Mesendoderm (in vitro differentiated cells): ENCODE measurements at places on chromosomes 2 and 18.

DNA sequence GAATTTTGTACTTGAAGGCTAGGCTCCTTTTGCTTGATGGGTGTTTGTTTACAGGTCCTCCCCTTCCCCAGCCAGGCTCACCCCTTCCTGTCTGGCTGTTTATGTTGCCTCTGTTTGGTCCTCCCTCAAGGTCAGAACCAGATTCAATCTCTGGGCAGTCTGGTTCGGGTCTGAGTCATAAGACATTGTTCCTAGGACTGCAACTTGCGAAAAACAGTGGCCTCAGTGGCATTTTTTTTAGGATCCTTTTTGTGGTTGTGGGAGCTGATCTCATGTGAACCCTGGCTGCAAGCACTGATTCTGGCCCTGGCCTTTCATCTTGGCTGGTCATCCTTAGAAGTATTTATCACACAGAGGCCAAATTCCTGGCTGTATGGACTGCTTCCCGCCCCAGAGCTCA is 370.4 kb downstream of the CLIP4 start:
- no peaks in the 10 kb centered on the region for H3K4me1 ChIP-seq
- no peak overlapping the region for H3K4me3 ChIP-seq
- no peaks in the 10 kb centered on the region for H3K36me3 ChIP-seq
- peak; percentile 24 for DNase-seq
- no peak overlapping the region for H3K27ac ChIP-seq
- no peaks in the 10 kb centered on the region for H3K27me3 ChIP-seq

DNA sequence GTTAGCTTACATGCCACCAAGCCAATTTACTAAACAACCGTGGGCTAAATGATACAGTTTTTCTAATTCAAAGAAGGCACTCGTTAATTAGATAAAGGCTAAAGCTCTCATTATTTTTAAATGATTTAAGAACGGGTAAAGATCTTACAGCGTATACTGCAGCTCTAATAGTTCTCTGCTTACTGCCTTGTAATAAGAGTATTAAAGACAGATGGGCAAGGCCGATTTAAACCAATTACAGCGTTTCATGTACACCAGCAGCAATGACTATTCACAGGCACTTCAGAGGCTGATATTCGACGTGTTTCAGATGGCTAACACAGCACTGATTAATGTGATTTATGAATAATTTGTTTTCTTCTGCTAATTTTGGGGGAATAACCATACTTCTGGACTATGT is 259.3 kb downstream of the ZNF407 start:
- no peak overlapping the region for H3K4me3 ChIP-seq
- H3K4me1 ChIP-seq = no peaks in the 10 kb centered on the region
- no peak overlapping the region for H3K27ac ChIP-seq
- H3K36me3 ChIP-seq = no peaks in the 10 kb centered on the region
- H3K27me3 ChIP-seq = no peaks in the 10 kb centered on the region

DNA sequence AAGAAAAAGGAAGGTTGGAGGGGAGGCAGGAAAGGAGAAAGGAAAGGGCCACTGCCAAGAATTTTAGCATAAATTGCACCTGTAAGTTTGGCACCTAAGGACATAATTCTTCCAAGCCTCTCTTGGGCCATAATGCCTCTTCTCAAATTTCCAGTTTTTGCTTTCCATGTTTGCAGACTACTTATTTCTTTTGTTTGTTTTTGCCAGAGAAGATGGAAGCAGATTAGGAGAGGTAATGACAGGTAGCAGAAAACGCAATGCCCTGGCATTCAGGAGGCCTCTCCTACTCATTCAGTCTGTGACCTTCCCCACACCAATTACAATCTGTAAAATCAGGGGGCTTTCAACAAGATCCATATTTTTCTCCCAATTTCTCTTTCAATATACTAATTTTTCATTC is 56.8 kb downstream of the MRPL33 start:
- no peak overlapping the region for H3K27ac ChIP-seq
- H3K36me3 ChIP-seq = no peaks in the 10 kb centered on the region
- no peak overlapping the region for H3K4me3 ChIP-seq
- no peaks in the 10 kb centered on the region for H3K27me3 ChIP-seq
- DNase-seq = no peak

DNA sequence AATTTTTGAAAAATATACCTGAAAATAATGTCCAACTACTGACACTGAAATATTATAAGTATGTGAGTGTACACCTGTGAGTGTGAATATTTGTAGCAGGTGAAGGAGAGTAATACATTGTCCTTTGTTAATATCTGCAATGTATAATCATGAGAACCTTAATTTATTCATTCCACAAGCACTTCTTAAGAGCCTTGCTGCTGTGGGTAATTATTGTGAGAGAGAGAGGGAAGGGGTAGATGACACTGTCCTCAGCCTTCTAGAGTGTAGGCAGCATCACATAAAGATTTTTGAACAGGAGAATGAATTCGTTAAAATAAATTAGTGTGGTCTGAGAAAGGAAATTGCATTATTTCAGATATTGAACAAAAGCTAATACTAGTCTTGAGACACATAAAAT is 157.2 kb downstream of the MAP2 start:
- no peaks in the 10 kb centered on the region for H3K4me1 ChIP-seq
- no peak overlapping the region for H3K27ac ChIP-seq
- no peak for DNase-seq
- no peaks in the 10 kb centered on the region for H3K27me3 ChIP-seq
- H3K4me3 ChIP-seq = no peak overlapping the region

GRCh38 chr2:168056242-168056787 is 191.1 kb downstream of the STK39 start:
- no peak overlapping the region for H3K27ac ChIP-seq
- peak; percentile 46 for DNase-seq
- H3K36me3 ChIP-seq = no peaks in the 10 kb centered on the region
- H3K4me3 ChIP-seq = no peak overlapping the region

GRCh38 chr2:109662889-109663288 is 48.7 kb downstream of the SOWAHC start:
- DNase-seq = peak; percentile 63
- H3K27ac ChIP-seq = no peak overlapping the region
- no peaks in the 10 kb centered on the region for H3K27me3 ChIP-seq
- H3K4me1 ChIP-seq = no peaks in the 10 kb centered on the region

DNA sequence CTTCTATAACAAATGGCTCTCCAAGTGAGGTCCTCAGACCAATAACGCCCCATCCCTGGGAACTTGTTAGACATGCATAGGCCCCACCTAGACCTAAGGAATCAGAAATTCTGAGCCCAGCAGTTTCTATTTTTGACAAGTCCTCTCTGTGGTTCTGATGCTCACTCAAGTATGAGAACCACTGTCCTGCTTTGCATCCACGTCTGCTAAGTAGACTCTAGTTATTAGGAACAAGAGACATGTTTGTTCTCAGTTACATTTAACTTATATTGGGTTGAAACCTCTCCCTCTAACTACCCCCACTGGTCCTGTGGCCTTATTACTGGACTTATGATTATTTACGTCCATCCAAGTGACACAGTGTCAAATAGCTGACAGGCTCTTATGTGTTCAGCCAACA is 70.3 kb downstream of the TMEM17 start:
- H3K4me1 ChIP-seq = no peaks in the 10 kb centered on the region
- no peaks in the 10 kb centered on the region for H3K36me3 ChIP-seq
- H3K27me3 ChIP-seq = no peaks in the 10 kb centered on the region
- H3K27ac ChIP-seq = no peak overlapping the region

- H3K27me3 ChIP-seq = no peaks in the 10 kb centered on the region
- no peak for DNase-seq
- H3K4me1 ChIP-seq = no peaks in the 10 kb centered on the region
- H3K36me3 ChIP-seq = no peaks in the 10 kb centered on the region
- no peak overlapping the region for H3K27ac ChIP-seq
These were observed 206.7 kb downstream of the EIPR1 start for GRCh38 chr2:3170792-3171455.

DNA sequence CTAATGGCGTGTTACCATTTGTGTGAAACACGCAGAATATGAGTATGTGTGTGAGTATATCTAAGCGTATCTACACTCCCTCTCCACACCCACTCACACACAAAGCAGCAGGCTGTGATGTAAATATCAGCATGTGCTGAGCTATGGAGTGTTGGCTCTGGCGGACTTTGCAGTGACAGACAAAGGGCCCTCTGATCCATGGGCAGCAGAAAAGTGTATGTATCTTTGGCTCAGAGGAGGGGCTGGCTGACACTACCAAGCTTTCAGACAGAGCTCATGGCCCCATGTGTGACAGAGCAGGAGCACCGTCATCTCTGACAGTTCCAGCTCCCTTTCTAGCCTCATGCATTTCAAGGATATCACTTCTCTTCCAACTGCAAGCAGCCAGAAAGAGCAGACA is 57.2 kb upstream of the ASB18 start:
- no peak overlapping the region for H3K4me3 ChIP-seq
- DNase-seq = no peak
- no peaks in the 10 kb centered on the region for H3K27me3 ChIP-seq
- no peaks in the 10 kb centered on the region for H3K36me3 ChIP-seq
- H3K4me1 ChIP-seq = no peaks in the 10 kb centered on the region

DNA sequence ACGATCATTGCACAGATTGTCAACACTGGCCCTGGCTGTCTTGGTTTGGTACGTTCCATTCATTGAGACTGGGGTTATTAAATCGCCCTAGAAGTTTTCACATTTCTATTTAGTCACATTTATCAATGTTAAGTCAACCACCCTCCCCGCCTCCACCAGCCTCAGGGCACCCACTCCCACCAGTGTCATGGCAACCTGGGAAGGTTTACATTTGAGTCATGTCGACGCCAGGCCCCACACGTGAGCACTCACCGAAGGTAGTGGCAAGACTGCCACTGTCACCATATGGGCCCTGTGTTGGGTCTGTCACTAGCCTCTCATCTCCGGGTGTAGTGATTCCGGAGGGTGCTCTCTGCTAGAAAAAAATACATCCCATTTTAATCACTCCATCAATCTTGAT is 194.2 kb downstream of the TWIST2 start:
- no peaks in the 10 kb centered on the region for H3K36me3 ChIP-seq
- no peaks in the 10 kb centered on the region for H3K4me1 ChIP-seq
- H3K27me3 ChIP-seq = no peaks in the 10 kb centered on the region
- DNase-seq = peak; percentile 10
- no peak overlapping the region for H3K27ac ChIP-seq

GRCh38 chr2:48568547-48568946 is 38.6 kb downstream of the STON1 start:
- no peaks in the 10 kb centered on the region for H3K4me1 ChIP-seq
- H3K36me3 ChIP-seq = no peaks in the 10 kb centered on the region
- H3K4me3 ChIP-seq = no peak overlapping the region
- no peak overlapping the region for H3K27ac ChIP-seq
- H3K27me3 ChIP-seq = no peaks in the 10 kb centered on the region

GRCh38 chr18:38847326-38847725 is 1281.7 kb upstream of the CELF4 start:
- no peaks in the 10 kb centered on the region for H3K27me3 ChIP-seq
- DNase-seq = no peak
- no peaks in the 10 kb centered on the region for H3K4me1 ChIP-seq
- H3K27ac ChIP-seq = no peak overlapping the region
- H3K4me3 ChIP-seq = no peak overlapping the region

DNA sequence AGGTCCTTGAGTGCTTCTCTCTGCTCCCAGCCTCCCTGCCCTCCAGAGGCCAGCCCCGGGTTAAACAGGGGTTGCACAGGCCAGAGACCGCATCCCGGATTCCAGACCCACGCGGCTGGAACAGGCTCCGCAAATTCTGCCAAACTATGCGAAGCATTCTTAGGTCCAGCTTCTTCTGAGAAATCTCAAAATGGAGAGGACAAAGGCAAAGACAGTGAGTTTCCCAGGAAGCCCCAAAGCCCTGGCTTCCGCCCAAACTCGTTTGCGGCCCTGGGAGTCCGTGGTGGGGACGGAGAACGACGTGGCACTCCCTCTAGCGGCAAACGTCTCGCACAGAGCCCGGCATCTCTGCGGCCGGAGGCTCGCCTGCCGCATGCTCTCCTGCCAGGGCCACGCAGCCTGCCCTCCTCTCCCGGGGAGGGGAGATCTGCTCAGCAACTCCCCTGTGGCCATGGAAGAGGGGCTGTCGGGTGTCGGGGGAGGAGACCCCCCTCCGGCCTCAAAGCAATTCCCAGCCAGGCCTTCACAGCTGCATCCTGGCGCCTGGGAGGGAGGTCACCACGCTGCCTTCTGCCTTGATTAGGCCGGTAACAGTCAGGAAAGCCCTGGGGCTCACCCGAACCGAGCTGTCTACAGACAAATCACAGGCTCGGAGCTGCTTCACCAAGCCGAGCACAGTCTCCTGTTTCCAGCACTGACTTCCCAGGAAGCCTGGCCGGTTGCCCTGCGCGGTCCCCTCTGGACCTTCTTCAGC is 33.4 kb upstream of the KLHL29 start:
- H3K4me3 ChIP-seq = no peak overlapping the region
- no peaks in the 10 kb centered on the region for H3K36me3 ChIP-seq
- no peaks in the 10 kb centered on the region for H3K27me3 ChIP-seq

GRCh38 chr2:206442833-206443734 is at the start of gene ADAM23:
Gene ADAM23, plus strand, starts transcription at chr2:206443532. Its CDS starts 335 bp downstream, at chr2:206443867.
- peak within 1 kb of the TSS; percentile 50 for H3K4me3 ChIP-seq
- no peak within 1 kb of the TSS for H3K27ac ChIP-seq
- H3K4me1 ChIP-seq = no peaks in the 10 kb centered on the region
- peak; percentile 80 for DNase-seq

GRCh38 chr18:63317982-63318888 is 1.3 kb downstream of the BCL2 start:
- no peak overlapping the region for H3K4me3 ChIP-seq
- peak; percentile 86 for DNase-seq
- H3K27me3 ChIP-seq = peaks cover 13% of the 10 kb centered on the region

DNA sequence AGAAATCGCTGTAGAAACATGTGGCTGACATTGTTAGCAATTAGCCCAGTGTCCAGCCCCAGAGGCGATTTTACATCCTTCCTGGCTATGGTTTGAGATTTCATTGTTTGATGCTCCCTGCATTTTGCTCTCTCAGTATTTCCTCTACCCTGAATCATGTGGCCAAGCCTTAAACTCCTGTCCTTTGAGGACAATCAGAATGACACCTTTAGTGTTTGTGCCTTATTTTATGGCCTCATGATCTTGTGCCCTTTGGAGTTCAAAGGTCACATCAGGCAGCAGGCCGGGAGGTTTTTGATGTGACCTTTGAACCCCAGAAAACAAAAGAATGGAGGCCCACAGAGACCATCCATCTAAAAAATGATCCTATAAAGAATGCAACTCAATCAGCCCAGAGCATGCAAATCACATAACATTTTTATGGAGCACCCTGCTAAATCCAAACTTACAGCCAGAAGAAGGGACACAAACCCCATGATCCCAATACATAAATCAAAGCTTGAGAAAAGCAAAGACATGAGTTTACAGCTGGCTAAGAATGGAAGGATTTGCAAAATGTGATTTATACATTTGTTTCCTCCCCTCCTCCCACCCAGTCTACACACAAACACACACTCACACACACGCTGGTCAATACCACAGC is 52.5 kb downstream of the FECH start:
- H3K4me1 ChIP-seq = no peaks in the 10 kb centered on the region
- no peak overlapping the region for H3K27ac ChIP-seq
- no peak for DNase-seq
- no peaks in the 10 kb centered on the region for H3K27me3 ChIP-seq

DNA sequence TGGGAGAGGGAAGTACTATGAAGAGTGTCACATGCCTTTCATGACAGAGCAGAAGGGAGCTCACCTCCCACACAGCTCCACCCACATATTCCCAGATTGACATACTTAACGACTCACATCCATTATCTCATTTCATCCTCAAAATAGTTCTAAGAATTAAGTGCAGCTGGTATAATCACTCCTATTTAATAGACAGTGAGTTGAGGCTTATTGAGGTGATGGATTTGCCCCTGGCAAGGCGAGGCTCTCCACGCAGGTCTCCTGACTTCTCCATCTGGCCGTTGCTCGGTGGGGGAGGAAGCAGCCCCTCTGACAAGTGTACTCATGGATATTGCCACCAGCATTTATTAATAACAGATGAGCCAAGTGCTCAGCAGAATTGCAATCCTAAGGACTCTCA is 81.4 kb downstream of the TGOLN2 start:
- no peak for DNase-seq
- H3K4me1 ChIP-seq = peaks cover 5% of the 10 kb centered on the region
